PC-3 (cell line): ENCODE measurements at places on chromosomes 11 and 22. TPM values are rescaled to one million over a fixed set of nuclear protein-coding genes. Genes with fewer than 3 reads are reported as not detected.

Gene PPP2R1B
- total RNA-seq: 31.3 and 41.5 TPM in 2 replicates

Gene PGR
- total RNA-seq: not detected in 2 replicates

Gene SAA2
- total RNA-seq: not detected in 2 replicates

Gene MUC6
- total RNA-seq: 0.18 and 0.23 TPM in 2 replicates

Gene C22orf31
- not detected in 2 replicates for total RNA-seq

Gene OR5P2
- not detected in 2 replicates for total RNA-seq

Gene BUD13
- total RNA-seq: 28.9 and 38.0 TPM in 2 replicates

Gene CRYBB3
- 1.2 TPM in 1 of 2 replicates, not detected in the other for total RNA-seq

- H3K27me3 ChIP-seq: no peaks in the 10 kb centered on the region
- peak; percentile 79 for DNase-seq
- no peak overlapping the region for H3K27ac ChIP-seq
- H3K36me3 ChIP-seq: no peaks in the 10 kb centered on the region
- no peak overlapping the region for H3K4me3 ChIP-seq
These were observed 79.4 kb upstream of the LMO1 start for GRCh38 chr11:8342821-8343681.

DNA sequence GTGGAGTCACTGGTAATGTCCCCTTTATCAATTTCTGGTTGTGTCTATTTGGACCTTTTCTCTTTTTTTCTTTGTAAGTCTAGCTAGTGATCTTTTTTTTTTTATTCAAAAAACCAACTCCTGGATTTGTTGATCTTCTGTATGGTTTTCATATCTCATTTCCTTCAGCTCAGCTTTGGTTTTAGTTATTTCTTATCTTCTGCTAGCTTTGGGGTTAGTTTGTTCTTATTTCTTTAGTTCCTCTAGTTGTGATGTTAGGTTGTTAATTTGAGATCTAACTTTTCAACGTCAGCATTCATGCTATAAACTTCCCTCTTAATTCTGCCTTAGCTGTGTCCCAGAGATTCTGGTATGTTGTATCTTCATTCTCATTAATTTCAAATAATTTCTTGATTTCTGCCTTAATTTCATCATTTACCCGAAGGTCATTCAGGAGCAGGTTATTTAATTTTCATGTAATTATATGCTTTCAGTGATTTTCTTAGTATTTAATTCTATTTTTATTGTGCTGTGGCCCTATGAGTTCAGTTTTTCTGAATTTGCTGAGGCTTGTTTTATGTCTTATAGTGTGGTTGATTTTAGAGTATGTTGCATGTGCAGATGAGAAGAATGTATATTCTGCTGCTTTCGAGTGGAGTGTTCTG lies 29.0 kb downstream of the PI4KA start:
- H3K4me3 ChIP-seq: no peak overlapping the region
- no peak for DNase-seq
- H3K27ac ChIP-seq: no peak overlapping the region
- peaks cover 10% of the 10 kb centered on the region; the same call in 1 of the 2 replicates for H3K36me3 ChIP-seq
- no peaks in the 10 kb centered on the region for H3K27me3 ChIP-seq

DNA sequence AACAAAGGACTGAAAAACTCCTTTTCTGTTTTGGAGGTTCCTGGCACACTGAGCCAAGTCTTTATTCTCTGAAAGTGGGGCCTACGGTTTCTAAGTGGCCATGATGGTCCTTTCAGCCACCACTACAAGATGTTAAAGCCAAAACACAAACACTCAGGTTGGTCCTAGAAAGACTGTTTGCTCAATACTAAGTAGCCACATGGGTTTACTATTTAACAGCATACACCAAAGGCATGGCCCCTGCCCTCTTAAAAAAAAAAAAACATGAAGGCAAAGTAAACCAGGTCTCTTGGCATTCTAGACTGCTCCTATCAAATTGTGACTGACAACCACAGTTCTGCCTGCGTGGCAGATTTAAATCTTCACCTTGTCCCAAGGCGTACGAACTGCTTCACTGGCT lies 123.6 kb upstream of the BID start:
- H3K4me1 ChIP-seq: no peaks in the 10 kb centered on the region
- H3K27me3 ChIP-seq: no peaks in the 10 kb centered on the region
- no peak overlapping the region for H3K27ac ChIP-seq

DNA sequence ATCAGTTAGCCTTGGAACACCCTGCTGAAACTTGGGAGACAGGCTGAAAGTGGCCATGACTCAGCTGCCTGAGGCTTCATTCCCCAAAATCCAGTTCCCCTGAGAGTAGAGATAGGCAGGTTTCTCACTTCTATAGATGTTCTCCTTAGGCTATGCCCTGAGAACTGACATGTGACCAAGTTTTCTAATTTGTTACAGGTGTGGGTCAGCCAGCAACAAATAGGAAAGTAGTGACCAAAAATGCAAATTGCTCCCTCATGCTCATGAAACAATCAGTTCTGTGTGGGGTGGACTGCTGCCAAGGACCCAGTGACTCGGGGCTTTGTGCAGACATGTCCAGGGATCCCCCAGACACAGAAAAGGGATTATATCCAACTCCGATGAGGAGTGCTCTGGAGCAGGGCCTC lies 7.3 kb upstream of the CCDC15 start:
- no peaks in the 10 kb centered on the region for H3K27me3 ChIP-seq
- peak; percentile 24 for DNase-seq
- no peak overlapping the region for H3K4me3 ChIP-seq
- H3K36me3 ChIP-seq: no peaks in the 10 kb centered on the region

DNA sequence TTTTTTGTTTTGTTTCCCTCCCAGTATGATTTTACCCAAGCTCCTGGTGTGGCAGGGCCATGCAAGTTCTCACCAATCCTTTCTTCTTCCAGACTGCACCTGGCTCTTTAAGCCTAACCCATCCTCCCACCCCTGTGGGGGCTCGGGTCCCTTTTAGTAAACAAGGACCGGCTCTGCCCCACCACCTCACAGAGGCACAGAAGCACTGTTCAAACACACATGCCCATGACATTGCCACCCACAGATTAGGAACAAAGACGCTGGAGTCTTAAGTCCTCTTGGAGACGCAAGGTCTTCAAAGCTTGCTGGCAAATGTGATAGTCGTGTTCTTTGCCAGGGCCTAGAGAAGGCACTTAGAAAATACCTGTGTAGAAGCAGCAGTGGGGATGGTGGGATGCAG lies 18.9 kb downstream of the UQCR10 start:
- H3K36me3 ChIP-seq: peaks cover 4% of the 10 kb centered on the region; the same call in 1 of the 2 replicates
- H3K27ac ChIP-seq: no peak overlapping the region
- no peaks in the 10 kb centered on the region for H3K27me3 ChIP-seq
- DNase-seq: no peak
- H3K4me3 ChIP-seq: no peak overlapping the region
- peaks cover 32% of the 10 kb centered on the region for H3K4me1 ChIP-seq

DNA sequence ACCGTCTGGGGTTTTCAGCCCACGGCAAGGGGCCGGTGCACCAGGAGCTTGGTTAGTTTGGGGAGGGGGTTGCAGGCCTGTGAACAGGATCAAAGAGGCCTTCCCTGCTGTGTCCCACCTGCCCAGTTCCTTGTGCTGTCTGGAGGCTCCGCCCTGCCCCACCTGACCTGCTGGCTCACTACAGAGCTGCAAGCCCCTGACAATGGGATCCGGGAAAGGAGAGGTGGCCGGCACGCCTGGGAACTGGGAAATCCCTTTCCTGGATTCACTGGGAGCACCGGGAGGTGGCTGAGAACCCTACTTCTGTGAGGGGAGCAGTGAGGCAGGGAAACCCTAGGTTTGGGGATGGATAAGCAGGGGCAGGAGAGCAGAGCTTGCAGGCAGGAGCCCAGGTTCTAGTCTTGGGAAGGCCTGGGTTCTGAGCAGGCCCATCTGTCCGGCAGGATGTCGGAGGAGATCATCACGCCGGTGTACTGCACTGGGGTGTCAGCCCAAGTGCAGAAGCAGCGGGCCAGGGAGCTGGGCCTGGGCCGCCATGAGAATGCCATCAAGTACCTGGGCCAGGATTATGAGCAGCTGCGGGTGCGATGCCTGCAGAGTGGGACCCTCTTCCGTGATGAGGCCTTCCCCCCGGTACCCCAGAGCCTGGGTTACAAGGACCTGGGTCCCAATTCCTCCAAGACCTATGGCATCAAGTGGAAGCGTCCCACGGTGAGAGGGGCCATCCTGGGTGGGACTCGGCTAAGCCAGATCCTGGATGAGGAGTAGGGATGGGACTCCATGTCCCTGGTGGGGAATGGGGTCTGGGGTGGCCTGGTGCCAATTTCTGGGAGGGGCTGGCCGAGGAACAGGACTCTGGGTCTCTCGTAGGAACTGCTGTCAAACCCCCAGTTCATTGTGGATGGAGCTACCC lies 786 bp downstream of the CAPN1 start:
- H3K36me3 ChIP-seq: peaks cover 27% of the 10 kb centered on the region
- DNase-seq: peak; percentile 54
- peaks cover 27% of the 10 kb centered on the region for H3K4me1 ChIP-seq
- H3K27ac ChIP-seq: peak overlapping the region; percentile 69
- peak overlapping the region; percentile 92 for H3K4me3 ChIP-seq

DNA sequence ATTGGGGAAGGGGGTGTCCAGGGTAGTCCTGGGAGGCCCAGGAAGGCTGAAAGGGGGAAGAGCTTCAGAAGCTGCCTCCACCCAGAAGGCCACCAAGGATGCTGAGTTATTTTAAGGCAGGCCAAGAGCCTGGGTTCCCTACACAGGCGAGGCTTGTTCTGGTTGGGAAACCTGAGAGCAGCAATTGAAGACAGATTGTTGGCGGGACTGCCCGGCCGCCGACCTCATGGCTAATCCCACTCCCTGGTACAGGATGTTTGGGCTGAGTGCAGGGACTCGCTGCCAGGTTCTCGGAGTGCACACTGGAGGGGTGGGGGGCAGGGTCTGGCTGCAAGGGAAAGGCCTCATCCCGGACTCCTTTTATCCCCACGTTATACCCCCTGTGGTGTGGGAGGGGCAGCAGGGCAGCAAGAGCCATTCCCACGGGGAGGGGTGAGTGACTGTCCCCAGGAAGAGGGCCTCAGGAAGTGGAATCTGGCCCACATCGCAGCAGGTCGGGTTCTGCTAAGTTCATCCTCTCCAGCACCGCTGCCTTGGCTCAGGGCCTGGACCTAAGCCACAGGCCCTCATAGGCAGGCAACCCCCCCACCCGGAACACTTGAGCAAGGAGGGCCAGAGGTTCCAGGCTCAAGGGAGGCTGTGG lies 43.6 kb upstream of the PRR5 start:
- no peaks in the 10 kb centered on the region for H3K36me3 ChIP-seq
- no peak overlapping the region for H3K4me3 ChIP-seq
- H3K27ac ChIP-seq: no peak overlapping the region
- H3K27me3 ChIP-seq: 0 out of 2 replicates have a peak, but pooled peaks cover 3% of the 10 kb centered on the region

DNA sequence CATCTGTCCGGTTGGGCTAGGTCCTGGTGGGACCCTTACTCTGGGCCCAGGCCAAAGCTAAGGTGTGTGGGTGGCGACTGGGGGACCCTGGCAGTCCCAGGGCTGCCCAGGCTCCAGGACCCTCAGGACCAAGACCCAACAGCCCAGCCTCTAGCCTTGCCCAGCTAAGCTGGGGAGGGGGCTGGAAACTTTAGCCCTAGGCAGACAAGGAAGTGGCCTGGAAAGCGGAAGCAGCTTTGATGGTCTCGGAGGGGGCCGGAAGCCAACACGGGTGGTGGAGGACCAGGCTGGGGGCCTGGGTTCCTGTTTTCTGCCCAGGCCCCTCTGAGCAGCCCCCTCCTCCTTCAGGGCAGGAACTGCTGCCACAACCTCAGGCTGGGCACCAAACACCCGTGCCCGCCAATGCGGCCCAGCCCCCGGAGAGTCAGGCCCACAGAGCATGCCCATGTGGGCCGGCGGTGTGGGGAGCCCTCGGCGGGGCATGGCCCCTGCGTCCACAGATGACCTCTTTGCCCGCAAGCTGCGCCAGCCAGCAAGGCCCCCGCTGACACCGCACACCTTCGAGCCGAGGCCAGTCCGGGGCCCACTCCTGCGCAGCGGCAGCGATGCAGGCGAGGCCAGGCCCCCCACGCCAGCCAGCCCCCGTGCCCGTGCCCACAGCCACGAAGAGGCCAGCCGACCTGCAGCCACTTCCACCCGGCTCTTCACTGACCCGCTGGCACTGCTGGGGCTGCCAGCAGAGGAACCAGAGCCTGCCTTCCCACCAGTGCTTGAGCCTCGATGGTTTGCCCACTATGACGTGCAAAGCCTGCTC lies 2.8 kb downstream of the SIPA1 start:
- no peak overlapping the region for H3K27ac ChIP-seq
- H3K4me3 ChIP-seq: no peak overlapping the region
- H3K36me3 ChIP-seq: peaks cover 15% of the 10 kb centered on the region
- H3K27me3 ChIP-seq: no peaks in the 10 kb centered on the region
- H3K4me1 ChIP-seq: peaks cover 7% of the 10 kb centered on the region

DNA sequence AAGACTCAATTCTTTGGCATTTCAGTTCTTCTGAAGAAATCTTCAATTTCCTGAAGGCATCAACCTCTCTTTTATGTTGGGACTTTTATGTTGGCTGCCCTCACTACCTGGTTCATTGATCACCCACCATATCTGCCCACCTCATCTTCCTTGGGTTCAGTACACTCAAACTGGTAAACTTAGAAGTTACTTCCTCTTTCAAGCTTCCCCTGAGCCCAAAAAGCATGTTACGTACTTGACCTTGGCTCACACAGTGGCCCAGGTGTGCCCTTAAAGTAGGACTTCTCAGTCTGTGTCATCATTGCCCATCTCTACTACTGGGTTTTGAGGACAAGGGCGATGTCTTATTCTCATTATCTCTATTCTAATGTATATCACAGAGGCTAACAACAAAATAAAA lies 86.1 kb downstream of the GRIA4 start:
- no peak overlapping the region for H3K27ac ChIP-seq
- H3K27me3 ChIP-seq: no peaks in the 10 kb centered on the region
- DNase-seq: no peak
- H3K4me3 ChIP-seq: no peak overlapping the region
- no peaks in the 10 kb centered on the region for H3K36me3 ChIP-seq
- peaks cover 16% of the 10 kb centered on the region for H3K4me1 ChIP-seq

DNA sequence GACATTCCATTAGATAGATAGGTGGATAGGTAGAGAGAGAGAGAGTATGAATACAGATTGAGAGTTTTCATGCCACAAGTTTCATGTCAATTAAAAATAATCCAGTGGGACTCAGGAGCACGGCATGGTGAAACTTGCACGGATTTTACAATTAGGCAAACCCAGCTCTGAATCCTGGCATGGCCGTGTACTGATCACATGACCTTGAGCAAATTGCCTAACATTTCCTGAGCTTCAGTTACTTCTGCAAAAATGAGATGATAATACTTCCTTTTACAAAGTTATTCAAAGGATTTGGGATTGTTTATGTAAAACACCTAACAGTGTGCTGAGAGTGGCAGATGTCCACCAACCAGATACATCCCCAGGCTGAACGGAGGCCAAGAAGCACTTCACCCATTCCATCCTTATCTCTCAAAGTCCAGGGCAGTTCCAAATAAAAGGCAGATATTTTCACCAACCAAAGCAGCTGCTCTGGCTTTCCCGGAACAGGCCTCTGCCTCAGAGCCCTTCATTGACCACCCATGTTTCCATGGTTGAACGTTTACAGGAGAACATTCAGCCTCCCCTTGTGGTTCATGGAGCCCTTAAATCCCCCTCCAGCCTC lies 17.9 kb downstream of the APLNR start:
- no peaks in the 10 kb centered on the region for H3K4me1 ChIP-seq
- H3K27me3 ChIP-seq: peaks cover 48% of the 10 kb centered on the region
- no peak overlapping the region for H3K27ac ChIP-seq
- no peak overlapping the region for H3K4me3 ChIP-seq
- H3K36me3 ChIP-seq: no peaks in the 10 kb centered on the region
